GM23248 (cell line): ENCODE measurements at places on chromosomes 5 and 9. TPM values are rescaled to one million over a fixed set of nuclear protein-coding genes. Genes with fewer than 3 reads are reported as not detected.

- H3K27ac ChIP-seq: no peak overlapping the region
- H3K4me3 ChIP-seq: no peak overlapping the region
- H3K36me3 ChIP-seq: no peaks in the 10 kb centered on the region
- peaks cover 52% of the 10 kb centered on the region for H3K27me3 ChIP-seq
- DNase-seq: no peak
These were observed 177.6 kb upstream of the MVB12B start for GRCh38 chr9:126148994-126149393.

- H3K27me3 ChIP-seq: no peaks in the 10 kb centered on the region
- H3K27ac ChIP-seq: peak overlapping the region; percentile 74
- no peaks in the 10 kb centered on the region for H3K36me3 ChIP-seq
- H3K4me1 ChIP-seq: peaks cover 48% of the 10 kb centered on the region
- peak overlapping the region; percentile 55 for H3K4me3 ChIP-seq
These were observed 86.7 kb upstream of the TAS2R1 start for GRCh38 chr5:9716838-9717281.

- peak; percentile 57 for DNase-seq
- peaks cover 10% of the 10 kb centered on the region for H3K4me1 ChIP-seq
- no peak overlapping the region for H3K4me3 ChIP-seq
- H3K36me3 ChIP-seq: no peaks in the 10 kb centered on the region
- H3K27me3 ChIP-seq: no peaks in the 10 kb centered on the region
These were observed 432.6 kb upstream of the SLC30A5 start for GRCh38 chr5:68661237-68661636.

DNA sequence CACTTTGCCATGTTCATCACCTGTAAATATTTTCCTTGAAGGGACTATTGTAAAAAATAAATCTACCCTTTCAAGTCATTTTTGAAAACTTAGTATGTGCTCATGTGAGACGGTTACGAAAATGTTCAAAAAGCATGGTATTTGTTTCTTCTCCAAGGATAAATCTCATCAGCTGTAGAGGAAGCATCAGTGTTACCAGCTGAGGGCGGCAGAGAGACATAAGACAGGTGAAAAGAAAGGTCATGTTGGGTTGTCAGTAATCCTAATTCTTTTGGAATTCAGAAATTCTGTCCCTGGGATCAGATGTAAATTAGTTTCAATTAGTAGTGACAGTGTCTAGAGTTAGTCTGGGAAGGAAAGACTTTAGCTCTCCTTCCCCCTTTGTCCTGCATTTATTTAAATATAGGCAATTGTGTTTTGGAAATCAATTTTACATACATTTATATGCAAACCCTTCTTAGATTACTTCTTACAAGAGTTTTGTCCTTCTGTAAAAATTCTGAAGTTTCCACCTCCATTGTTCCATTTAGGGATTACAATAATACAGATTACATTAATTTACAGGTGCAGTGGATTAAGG lies 791.9 kb upstream of the CDH6 start:
- DNase-seq: peak; percentile 68
- no peak overlapping the region for H3K4me3 ChIP-seq
- no peaks in the 10 kb centered on the region for H3K27me3 ChIP-seq
- no peak overlapping the region for H3K27ac ChIP-seq
- no peaks in the 10 kb centered on the region for H3K36me3 ChIP-seq

- no peaks in the 10 kb centered on the region for H3K36me3 ChIP-seq
- no peak overlapping the region for H3K4me3 ChIP-seq
- H3K27ac ChIP-seq: no peak overlapping the region
- H3K4me1 ChIP-seq: no peaks in the 10 kb centered on the region
- no peak for DNase-seq
These were observed 675.0 kb upstream of the NUDT12 start for GRCh38 chr5:104237586-104237985.

GRCh38 chr5:136055612-136056309 lies 27.0 kb downstream of the TGFBI start:
- H3K4me1 ChIP-seq: peaks cover 80% of the 10 kb centered on the region
- H3K27ac ChIP-seq: peak overlapping the region; percentile 92
- H3K36me3 ChIP-seq: peaks cover 73% of the 10 kb centered on the region
- no peak overlapping the region for H3K4me3 ChIP-seq
- H3K27me3 ChIP-seq: no peaks in the 10 kb centered on the region

GRCh38 chr5:36772276-36773140 lies 104.1 kb upstream of the NIPBL start:
- H3K27me3 ChIP-seq: peaks cover 10% of the 10 kb centered on the region
- no peak for DNase-seq
- H3K27ac ChIP-seq: no peak overlapping the region

- no peak overlapping the region for H3K27ac ChIP-seq
- H3K4me1 ChIP-seq: no peaks in the 10 kb centered on the region
- DNase-seq: peak; percentile 7
- peaks cover 16% of the 10 kb centered on the region; the same call in 1 of the 2 replicates for H3K27me3 ChIP-seq
These were observed 910 bp downstream of the TDRD7 start for GRCh38 chr9:97412626-97413385.

DNA sequence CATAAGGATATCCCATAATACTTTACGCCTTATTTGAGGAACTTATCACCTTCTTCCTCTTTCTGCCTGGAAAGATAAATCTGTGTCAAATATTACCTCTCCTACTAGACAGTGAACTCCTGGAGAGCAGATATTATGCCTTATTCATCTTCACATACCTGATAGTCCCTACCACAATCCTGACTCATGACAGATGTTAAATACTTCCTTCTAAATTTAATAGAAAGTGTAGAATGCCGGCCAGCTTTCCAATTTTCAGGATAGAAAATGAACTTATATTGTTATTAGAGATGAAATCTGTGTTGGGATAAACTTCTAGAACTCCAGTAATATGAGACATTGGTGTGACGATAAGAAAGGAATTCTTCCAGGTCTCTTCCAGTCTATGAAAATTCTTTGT lies 89.0 kb downstream of the GCNT4 start:
- H3K36me3 ChIP-seq: no peaks in the 10 kb centered on the region
- H3K27me3 ChIP-seq: no peaks in the 10 kb centered on the region
- no peak for DNase-seq
- H3K4me3 ChIP-seq: no peak overlapping the region

DNA sequence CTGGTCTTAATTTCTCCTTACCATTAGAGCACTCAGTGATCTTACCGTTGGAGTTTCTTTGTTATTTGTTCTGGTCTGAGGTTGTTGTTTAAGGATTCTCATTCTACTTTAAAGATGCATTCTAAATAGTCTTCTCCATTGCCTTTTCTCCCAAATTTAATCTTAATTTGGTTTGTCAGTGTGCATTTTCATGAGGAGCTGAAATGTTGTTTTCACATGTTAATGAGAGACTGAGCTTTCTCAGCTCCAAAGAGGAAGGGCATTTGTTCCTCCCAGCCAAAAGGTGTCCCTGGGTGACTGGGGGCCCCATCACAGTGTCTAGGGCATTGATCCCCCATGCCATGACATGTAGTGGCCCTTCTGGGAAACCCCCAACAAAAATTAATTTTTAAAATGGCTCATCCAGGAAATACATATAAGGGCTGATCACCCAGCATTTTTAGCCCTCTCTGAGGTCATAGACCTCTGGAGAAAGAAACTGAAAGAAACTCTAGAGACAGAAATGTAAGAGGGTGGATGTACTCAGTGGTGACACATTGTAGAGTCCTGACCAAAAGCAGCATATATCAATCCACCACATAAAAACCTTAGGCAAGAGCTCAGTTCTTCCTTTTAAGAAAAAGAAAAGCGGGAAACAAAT lies 240.4 kb upstream of the RAI14 start:
- no peaks in the 10 kb centered on the region for H3K27me3 ChIP-seq
- no peak overlapping the region for H3K27ac ChIP-seq
- no peak overlapping the region for H3K4me3 ChIP-seq
- peaks cover 39% of the 10 kb centered on the region for H3K4me1 ChIP-seq

C6 gene
- total RNA-seq: not detected in 2 replicates

LHFPL2 gene
- total RNA-seq: 13.7 and 14.4 TPM in 2 replicates

PCDHAC1 gene
- 0.38 TPM in 1 of 2 replicates, not detected in the other for total RNA-seq

OR1Q1 gene
- not detected in 2 replicates for total RNA-seq

EQTN gene
- not detected in 2 replicates for total RNA-seq

ACSL6 gene
- 0.11 TPM in 1 of 2 replicates, not detected in the other for total RNA-seq

SLC25A2 gene
- not detected in 2 replicates for total RNA-seq

PCDHGB4 gene
- 6.8 and 7.6 TPM in 2 replicates for total RNA-seq

SLC6A7 gene
- not detected in 2 replicates for total RNA-seq

ENTREP1 gene
- 0.25 TPM in 1 of 2 replicates, not detected in the other for total RNA-seq
